ENCODE measurements at places on chromosomes 7 and 10. TPM values are rescaled to one million over a fixed set of nuclear protein-coding genes. Genes with fewer than 3 reads are reported as not detected.

The METTL27 gene
- 4.3 TPM for total RNA-seq

GRCh38 chr7:88492153-88492552 is 185.5 kb upstream of the STEAP4 start:
- no peak for DNase-seq

The PDCD4 gene
- total RNA-seq, result 82.1 TPM

GRCh38 chr10:84075226-84076046 is 63.9 kb upstream of the GHITM start:
- no peak for DNase-seq

- DNase-seq, result no peak
These were observed 303.8 kb upstream of the MKI67 start for GRCh38 chr10:128429835-128430513.

DNA sequence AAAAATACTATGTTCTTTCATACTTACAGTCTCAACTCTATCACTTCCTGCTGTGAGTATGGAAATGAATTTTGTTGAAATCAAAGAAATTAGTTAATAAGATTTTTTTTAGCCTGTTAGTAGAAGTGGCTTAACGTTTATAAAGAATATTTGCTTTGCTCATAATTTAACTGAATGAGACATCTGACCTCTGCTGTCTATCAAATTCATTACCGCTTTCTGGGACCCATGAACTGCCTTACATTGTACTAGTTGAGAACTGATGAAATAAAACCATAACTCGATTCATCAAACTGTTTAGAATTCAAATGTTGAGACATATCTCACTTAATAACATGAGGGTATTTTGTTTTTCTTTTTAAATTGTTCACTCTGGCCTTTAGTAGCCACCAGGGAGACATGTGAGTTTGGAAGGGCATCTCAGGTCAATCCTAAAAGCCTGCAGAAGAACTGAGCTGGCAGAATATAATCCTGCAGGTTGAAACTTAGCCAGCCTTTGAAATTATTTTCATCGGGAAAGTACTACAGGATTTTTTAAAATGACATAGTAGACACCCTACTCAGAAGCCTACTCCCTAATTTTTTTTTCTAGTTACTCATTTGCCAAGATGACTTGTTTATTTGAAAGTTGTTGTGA is 78.7 kb downstream of the KIAA1217 start:
- DNase-seq, result no peak

GRCh38 chr7:84524714-84525694 is 330.4 kb upstream of the SEMA3A start:
- DNase-seq, result peak; percentile 68

DNA sequence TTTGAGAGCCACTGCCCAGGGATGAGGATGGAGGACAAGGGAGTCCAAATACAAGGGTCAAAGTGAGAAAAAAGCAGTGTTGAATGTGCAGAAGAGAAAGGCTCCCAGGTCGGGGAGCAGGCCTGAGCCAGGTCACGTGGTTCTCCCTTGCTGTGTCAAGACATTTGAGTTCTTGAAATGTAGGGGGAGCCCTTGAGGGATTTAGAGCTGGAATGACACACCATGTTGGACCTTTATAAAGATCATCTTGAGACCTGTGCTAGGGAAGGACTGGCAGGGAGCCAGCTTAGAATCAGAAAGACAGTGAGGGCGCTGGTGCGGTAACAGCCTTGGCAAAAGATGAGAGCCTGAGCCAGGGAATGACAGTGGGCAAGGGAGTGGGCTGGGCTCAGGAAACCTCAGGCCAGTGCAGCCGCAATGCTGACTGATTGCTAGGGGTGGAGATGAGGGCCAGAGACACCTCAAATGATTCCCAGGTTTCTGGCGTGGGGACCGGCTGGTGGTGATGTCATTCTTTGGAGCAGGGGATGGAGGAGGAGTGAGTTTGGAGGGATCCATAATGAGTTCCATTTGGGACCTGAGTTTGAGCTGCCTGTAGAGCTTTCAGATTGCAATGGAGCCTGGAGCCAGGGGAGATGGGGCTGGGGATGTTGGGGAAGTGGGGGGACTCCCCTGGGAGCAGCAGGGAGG is 120.1 kb downstream of the PTPN20 start:
- no peak for DNase-seq
